ENCODE measurements at places on chromosomes 7 and 10.

DNA sequence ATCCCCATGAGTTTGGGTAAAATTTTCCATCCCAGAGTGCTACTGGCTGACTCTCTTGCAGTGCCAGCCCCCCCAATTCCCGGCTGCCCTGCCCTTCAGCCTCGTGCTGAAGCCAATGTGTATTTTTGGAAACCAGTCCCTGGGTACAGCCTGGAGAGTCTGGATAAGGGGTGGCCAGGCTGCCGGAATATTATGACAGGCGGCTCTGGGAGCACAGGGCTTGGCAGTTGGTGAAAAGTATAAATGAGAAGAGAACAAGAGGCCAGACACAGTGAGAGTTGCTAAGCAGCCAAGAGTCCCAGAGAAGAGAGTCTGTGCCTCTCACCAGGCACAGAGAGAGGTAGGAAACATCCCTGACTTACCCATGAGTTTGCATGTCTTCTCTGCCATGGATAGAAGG, 53.6 kb downstream of the TMEM130 start:
- no peak for DNase-seq

DNA sequence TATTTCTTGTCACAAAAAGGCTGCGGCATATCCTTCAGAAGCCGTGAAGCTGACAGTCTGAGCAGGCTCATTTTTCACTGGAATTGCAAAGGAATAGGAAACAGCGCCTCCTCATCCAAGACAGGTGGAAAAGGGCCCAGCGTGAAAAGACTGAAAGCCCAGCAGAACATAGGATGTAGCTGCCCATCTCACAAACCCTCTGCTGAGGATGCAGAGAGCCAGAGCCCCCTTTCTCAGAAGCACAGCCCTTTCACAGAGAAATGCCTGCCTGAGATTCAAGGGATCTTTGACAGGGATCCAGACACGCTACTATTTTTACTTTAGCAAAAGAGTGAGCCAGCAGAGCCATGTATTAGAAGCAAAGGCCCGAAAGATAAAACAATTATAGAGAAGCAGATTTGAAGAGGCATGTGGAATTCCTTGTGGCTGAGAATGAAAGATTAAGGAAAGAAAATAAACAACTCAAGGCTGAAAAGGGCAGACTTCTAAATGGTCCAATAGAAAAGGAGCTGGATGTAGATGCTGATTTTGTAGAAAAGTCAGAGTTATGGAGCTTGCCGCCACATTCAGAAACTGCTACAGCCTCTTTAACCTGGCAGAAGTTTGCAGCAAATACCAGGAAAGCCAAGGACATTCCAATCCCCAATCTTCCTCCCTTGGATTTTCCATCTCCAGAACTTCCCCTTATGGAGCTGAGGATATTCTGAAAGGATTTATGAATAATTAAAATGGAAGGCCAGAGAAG, 36.9 kb downstream of the GDI2 start:
- DNase-seq, result no peak

- DNase-seq, result no peak
Observed at GRCh38 chr7:142954680-142955268, 7.4 kb downstream of the KEL start.

DNA sequence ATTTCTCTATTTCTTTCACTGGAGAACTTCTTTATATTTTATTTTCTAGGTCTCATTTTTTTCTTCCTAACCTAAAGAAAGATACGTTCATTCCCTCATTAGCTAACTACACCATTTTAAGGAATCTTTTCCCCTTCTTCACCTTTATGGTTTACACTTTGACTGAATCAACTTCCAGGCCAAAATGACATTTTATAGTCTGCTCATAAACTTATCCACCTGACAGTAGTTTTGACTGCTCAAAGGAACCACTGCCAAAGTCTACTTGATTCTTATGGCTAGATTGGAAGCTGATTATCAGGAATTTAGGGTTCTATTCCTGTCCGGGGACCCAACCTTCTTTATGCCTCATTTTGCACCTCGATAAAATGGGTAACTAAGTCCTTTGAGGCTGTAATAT, 73.0 kb upstream of the FOXP2 start:
- DNase-seq, result no peak

DNA sequence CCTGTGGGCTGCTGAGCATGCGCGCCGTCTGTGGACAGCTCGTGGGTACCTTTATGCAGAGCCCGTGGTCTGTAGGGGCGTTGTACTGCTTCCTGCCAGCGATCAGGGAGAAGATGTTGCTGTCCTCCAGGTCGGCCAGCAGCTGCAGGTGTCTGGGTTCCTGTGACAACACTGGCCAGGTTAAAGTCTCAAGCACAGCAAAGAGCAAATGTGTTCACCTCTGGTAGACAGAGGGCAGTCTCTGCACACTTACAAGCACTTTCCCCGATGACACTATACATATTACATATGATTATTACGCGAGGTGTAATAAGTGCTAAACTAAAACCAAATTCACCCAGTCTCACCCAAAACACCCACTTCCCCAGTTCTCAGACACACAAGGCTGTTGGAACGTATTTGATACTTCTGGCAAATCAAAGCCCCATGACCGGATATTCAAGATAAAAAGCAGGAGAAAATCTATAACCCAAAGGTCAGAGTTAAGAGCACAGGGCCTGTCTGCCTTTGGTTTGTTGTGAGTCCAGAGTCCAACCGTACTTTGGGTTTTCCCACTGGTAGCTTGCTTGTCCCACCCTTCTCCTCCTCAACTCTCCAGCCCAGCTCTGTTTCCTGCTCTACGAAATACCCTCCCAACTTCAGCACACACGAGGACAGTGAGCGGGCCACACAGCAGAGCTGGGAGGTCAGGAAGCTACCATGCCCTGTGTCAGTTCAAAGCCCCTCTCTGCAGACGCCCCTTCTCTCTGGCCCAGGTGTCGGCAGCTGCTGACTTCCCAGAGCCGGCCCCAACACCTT, 49.7 kb upstream of the DDC start:
- DNase-seq, result no peak

- no peak for DNase-seq
Observed at GRCh38 chr7:148398844-148399365, 191.7 kb upstream of the C7orf33 start.

- peak; percentile 67 for DNase-seq
Observed at GRCh38 chr10:72334196-72334824, 20.4 kb downstream of the DNAJB12 start.

DNA sequence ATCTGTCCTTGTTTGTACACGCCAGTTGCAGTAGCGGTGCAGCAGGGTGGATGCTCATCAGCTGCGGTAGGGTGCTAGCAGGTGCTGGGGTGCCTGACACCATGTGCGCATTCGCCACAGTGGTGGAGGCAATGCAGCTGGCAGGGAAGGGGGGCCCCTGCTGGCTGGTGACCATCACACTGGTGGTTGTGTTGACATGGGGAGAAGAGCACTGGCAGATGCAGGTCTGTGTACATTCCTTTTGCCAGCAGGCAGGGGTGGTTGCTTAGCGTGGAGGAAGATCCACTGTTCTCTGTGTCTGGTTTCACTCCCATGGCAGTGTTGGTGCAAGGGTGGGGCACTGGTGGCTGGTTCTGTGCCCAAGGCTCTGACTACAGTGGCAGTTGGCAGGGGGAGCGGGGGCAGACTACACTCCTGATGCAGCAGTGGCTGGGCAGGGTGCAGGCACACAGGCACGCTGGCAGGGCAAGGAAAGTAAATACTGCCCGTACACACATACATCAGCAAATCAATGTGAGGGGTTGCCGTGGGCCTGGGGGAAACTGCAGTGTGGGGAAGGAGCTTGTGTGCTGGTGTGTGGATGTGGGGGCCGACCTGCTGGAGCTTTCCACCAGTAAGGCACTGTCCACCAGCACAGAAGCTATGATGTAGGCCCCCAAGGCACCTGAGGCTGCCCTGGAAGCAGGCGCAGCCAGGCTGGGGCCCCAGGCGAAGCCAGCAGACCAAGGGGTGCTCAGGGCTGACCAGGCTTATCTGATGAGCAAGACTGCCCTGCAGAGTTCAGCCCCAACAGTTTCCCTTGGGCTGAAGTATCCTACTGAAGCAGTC, 87.2 kb upstream of the UNC5B start:
- peak; percentile 22 for DNase-seq

DNA sequence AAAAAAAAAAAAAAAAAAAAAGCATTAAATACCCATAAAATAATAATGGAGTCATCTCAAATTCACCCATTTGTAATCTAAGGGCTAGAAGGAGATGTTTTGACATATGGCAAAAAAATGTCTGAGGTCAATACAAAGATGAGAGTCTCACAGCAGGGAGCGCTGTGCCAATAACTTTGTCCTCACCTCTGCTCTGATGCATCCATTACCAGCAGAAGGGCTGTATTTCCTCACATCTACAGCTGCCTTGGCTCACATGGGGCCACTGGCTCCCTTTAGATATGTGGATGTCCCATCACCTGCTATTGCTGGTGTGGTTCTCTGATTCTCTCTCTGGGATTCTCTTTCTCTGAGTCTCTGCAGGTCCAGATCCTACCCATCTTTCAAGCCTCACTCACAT, 90.3 kb upstream of the FAM133B start:
- DNase-seq, result no peak

- no peak for DNase-seq
Observed at GRCh38 chr7:44711528-44711927, 37.1 kb upstream of the ZMIZ2 start.
